ENCODE measurements at places on chromosomes 4 and X. TPM values are rescaled to one million over a fixed set of nuclear protein-coding genes. Genes with fewer than 3 reads are reported as not detected.

GRCh38 chr4:10100734-10101216, 15.8 kb downstream of the WDR1 start:
- DNase-seq: no peak

- no peak for DNase-seq
These were observed 36.3 kb downstream of the SH3BGRL start for GRCh38 chrX:81238166-81238565.

DNA sequence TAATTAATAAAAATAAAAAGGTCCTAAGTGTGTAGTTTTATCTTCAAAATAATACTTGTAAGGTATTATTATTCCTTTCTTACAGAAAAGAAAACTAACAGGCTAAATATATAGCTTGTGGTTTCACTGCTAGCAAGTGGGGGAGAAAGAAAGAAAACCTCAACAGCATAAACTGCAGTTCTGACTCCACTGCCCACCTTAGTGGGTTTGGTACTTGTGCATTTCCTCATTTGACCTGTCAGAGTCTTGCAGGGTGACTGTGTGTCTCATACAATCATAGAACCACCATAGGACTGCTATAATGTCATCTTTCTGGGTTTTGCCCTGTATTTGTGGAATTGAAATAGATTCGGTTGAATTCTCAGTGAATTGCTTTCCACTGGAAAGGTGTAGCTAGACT, 94.7 kb upstream of the PUDP start:
- no peak for DNase-seq

DNA sequence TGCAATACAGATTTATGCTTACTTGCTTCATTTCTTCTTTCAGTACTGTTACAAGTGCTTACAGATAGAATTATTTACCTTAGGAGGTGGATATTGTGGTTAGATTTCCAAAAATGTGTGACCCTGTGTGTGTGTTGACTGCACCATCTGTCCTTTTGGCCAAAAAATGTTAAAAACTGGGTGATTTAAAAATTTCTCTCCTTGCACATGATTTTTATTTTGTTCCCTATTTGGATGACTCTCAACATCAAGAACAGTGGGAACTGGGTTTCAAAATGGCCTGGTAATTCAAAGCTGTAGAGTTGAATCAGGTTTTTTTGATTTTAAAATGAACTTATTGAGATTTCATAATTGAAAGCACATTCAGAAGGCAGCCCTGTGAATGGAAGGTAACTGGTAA, 1132.9 kb downstream of the RAPGEF2 start:
- no peak for DNase-seq

DNA sequence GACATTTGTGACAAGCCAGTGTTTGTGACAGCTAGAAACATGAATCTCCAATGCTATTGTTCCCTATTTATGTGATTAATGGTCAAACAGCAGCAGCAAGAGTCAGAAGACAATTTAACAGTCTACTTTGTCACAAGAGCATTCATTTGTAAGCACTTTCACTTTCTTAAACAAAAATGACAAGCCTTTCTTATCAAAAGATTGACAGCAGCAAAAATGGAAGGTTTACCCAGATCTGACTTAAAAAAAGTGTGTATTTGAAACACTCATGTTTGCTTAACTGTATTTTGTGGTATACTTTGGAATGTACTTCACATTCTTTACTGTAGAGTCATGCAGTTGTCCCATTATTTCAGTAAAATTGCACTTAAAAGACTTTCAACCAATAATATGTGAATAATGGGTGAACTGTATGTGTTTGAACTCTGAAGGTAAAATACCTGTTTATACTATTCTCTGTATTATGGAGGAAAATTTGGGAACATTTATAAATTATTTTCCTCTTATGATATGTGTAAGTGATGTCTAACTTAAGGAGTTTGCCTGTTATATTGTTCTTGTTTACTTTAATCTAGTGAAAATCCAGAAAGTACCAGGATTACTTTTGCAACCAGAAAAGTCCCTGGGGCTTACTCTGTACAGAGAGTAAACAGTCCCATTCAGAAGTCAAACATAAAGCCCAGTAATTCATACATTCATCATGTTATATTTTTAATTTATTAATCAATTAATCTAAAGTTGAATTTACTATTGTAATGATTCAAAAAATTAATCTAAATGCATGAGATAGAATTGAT, 314.9 kb upstream of the TRAM1L1 start:
- DNase-seq: peak; percentile 7

- peak; percentile 59 for DNase-seq
These were observed 8.1 kb upstream of the LINC00632 start for GRCh38 chrX:140701480-140701879.

- DNase-seq: no peak
These were observed 431.3 kb downstream of the KCNIP4 start for GRCh38 chr4:21517126-21517859.

GRCh38 chrX:48957477-48957826, at the start of gene OTUD5:
TSS of gene OTUD5 (minus strand) at chrX:48957607. CDS start at chrX:48957570, 37 bp downstream.
- no peak for DNase-seq

GRCh38 chr4:25861951-25862410, 807 bp downstream of the SEL1L3 start:
- DNase-seq: peak; percentile 70

DNA sequence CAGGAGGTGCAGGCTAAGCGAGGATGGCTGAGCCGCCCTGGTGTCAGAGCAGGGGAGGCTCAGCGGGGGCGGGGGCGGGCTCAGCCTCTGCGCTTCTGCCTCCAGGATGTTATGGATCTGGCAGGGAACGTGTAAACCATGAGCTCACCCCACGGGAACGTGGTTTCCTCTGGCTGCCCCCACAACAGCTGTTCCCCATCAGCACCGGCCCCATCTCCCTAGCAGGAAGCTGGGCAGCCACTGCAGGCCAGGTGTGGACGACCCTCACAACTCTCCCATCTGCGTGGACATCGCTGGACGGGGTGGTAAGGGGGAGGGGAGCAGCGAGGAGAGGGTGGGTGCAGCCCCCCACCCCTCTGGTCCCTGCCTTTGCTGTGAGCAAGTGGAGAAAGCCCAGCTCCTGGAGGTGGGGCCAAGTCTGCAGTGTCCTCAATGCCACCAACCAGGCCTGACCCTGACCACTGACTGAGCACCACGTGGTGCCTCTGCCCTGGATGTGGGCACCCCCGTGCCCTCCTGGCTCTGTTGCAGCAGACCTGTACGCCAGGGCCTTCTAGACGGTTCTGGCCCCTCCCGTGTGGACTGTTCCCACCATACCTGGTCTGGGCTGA, 28.1 kb upstream of the SPON2 start:
- peak; percentile 91 for DNase-seq

GRCh38 chrX:3295731-3296130, 50.7 kb downstream of the MXRA5 start:
- DNase-seq: peak; percentile 13

The XK gene
- total RNA-seq: not detected

The TRIM75 gene
- not detected for total RNA-seq

The TRMT10A gene
- 1.6 TPM for total RNA-seq

Measured in GM23248 (cell line).